ENCODE measurements at places on chromosomes 4 and X.

DNA sequence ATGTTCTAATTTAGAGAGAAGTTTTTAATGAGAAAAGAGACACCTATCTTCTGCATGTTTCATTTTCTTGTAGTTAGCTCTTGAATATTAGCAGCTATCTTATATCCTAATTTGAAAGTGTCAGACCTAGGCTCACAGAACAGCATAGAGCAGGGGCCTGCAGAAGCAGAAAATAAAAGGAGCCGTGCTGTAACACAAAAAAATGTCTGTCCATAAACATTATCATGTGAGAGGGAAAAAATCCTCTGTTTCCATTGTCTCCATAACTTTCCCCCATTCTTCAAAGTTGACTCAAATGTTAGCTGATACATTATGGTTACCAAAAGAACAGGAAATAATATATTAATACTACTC lies 329.2 kb upstream of the EPHA5 start:
- DNase-seq, result no peak

DNA sequence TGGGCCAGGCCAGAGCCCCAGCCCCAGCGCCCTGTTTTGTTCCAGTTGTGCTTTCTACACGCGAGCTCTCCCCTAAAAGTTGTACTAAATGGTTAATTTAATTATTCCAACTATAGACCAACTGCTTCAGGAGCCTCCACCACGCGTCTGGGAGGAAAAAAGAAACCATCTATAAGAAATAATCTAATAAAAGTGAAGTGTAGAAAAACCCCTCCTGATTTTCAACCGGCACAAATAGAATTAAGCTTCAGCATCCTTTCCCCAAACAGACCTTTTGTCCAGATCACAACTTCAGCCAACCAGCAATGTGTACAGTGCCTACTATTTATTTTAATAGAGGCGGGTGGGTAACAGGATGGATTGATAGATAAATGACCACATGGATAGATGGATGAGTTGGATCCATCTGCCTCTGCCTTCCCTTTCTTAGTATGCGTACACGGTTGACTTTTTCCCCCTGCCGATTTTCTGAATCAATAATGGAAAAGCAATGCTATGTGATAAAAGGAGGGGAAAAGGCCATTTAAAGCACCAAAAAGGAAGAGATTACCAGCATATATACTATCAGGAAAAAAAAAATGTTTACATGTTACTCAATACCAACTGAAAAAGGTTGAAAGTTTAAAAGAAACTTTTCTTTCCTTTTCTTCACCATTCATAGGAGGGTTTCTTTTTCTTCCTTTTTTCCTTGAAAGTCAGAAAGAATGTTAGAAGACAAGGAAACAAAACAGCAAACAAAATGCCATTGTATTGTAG lies 3.7 kb upstream of the PHOX2B start:
- DNase-seq, result no peak

GRCh38 chr4:17332478-17332877 lies 179.4 kb downstream of the QDPR start:
- DNase-seq, result no peak

- DNase-seq, result no peak
Observed at GRCh38 chr4:96729641-96730040, 889.7 kb downstream of the PDHA2 start.

DNA sequence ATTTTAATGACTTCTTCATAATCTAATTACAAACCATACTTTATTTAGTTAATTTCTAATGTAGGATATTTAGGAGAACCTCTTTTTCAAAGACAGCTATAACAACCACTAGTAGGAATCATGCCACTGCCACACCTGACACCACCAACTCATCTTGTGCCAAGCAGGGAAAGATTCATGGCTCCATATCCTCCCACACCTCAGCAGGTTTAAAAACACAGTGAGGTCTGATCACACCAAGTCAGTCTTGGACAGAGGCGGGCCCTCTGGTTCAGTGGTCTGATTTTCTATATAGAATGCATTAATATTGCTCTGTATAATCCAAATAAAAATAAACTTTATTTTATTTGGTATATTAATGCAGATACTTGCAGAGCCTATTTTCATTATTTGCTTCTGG lies 227.7 kb upstream of the TTC29 start:
- no peak for DNase-seq

DNA sequence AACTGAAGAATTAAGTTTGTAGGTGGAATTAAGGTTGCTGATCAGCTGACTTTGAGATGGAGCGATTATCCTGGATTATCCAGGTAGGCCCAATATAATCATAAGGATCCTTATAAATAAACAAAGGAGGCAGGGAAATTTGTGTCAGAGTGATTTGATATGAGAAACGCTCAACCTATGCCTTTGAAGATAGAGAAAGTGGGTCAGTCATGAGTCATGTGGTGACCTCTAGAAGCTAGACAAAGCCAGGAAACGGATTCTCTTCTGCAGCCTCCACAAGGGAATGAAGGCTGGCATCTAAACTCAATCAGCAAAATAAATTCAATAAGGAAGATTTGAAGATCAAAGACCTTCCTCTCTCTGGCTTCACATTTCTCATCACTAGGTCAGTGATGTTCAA lies 41.5 kb upstream of the SMIM10 start:
- DNase-seq, result no peak

DNA sequence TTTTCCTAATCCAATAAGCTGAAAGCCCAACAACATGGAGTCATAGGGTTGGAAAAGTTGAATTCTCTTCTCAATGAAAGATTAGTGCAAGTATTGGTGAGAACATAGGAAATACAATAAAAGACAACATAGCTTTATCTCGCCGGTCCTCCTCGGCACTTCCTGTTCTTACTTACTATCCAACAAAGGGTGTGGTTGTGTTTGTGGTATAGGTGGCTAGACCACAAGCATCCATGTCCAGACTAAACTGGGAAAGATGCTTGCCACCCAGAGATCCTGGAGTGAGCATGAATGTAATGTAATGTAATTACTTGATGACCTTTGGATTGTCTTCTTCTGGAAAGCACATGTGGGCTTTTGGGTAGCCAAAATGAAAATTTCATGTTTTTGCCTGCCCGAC lies 223.8 kb downstream of the CPE start:
- no peak for DNase-seq

DNA sequence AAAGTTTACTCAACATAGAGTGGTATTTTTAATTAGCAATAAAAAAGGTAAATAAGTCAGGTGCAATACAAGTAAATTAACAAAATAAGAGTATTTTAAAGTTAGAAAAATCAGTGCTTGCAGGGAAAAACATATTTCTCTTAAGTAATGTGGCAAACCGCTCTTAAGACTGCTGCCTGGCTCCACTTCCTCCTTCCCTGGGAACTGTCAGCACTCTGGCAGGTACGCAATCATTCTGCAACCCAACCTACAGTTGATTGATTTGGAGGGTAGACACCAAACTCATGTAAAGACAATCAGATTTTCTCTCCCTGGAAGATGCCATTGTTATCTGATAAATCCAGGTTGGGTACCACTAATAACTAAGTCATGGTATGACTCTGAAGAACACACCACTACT lies 63.9 kb downstream of the PPP3CA start:
- DNase-seq, result no peak

DNA sequence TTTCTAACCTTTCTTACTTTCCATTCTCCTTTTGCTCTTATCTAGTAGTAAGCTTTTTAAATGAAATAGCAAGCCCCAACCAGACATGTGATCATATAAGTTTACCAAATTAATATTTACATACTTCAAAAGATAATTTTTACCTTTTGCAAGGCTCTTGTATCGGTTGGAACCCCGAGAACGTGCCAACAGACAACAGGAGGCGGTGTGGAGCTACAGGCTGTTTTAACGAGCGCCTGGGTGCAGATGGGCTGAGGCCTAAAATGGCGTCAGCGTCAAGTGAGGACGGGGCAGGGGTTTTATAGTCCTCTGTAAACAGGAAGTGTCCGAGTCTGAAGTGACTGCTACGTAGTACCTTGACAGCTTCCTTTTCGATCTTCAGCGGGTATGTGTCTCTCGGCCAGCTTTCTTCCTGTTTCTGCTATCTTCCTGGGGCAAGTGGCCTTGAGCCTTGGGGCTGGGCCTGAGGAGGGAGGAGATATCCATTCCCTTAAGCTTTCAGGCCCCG lies 342.7 kb downstream of the GALNTL6 start:
- DNase-seq, result no peak

- no peak for DNase-seq
Observed at GRCh38 chr4:128841402-128841801, 31.9 kb downstream of the JADE1 start.

GRCh38 chr4:138438608-138439007 lies 196.5 kb upstream of the SLC7A11 start:
- no peak for DNase-seq

DNA sequence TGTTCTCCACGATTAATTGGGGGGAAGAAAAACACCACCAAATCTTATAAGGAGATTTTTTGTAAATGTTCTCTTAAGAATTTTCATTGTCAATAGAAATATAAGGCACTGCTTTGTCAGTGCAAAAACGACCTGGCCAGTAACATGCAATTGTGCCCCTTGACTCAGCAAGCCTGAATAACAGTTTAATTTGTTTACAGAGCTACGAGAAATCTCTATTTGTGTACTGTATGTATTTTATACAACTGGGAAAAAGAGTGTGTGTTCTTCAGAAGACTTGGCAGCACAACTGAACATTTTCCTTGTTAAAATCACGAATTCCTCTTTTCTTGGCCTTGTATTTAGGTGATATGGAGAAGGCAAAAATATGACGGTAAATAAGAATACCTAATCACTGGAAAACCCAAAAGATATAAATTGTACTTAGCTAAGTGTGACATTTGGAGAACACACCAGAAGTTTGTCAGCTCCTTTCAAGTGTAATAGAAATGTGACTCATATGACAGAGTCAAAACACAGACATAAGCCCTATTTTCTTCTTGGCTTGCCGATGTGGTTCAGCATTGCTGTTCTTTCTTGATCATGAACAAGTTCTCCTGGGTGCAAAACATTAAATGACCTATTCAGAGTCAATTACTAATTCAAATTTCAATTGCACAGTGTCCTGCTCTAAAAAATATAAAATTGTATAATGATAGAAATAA lies 945.0 kb upstream of the INTU start:
- DNase-seq, result no peak

DNA sequence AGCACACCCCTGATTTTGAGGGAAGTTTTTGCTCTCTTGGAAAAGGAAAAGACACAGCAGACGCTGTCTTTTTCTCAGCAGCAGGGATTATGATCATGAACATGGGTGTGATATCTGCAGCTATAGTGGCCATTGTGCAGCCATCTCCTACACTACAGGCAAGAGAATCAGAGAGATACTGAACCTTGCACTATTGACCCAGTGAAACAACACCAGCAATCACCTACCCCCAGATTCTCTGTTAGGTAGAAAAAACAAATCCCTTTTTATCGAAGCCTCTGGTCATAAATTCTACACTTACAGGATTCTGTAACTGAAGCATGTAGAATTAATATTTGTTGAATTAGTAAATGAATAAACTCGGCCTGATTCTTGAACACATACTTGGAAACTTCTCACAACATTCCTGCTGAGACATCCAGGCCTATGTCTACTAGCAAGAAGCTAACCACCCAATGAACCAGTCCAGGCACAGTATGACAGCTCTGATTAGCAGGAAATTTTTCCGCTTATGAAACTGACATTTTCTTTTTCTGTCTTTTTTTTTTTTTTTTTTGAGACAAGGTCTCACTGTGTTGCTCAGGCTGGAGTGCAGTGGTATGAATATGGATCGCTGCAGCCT lies 5.0 kb upstream of the AFAP1 start:
- no peak for DNase-seq

- no peak for DNase-seq
Observed at GRCh38 chr4:57162499-57163019, 52.4 kb upstream of the IGFBP7 start.

DNA sequence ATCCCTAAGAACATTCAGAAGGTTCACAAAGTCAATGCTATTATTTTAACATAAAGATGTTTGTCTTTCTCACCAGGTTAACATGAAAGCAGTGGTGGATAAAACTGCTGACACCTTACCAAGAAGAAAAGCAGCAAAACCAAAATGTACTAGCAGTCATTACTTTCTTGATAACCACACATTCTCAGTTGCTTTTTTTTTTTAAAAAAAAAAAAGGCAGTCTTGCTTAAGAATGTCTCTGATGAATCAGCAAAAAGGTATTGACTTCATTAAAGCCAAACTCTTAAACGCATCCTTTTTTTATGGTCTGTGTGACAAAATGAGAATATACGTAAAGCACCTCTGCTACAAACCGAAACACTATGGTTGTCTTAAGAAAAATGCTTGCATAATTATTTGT lies 31.9 kb downstream of the CDKL2 start:
- DNase-seq, result no peak

DNA sequence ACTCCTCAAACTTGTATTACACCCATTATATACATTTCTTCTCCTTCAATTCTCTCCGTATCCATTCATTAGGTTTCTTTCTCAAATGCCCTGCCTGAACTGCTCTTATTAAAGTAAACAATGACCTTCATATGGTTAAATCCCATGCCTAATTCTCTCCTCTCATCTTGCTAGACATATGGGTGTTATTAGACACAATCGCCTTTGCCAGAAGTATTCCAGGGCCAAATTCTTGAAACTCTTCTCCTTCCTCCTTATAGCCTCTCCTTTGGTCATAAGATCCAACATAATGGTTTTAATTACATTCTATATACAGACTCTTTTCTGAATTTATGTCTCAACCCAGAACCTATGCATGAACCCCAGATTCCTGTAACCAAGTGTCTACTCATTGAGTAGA lies 4.8 kb downstream of the ANXA10 start:
- no peak for DNase-seq

GRCh38 chr4:182231080-182231479 lies 12.1 kb upstream of the TENM3 start:
- no peak for DNase-seq

- DNase-seq, result no peak
Observed at GRCh38 chr4:108783665-108784463, 21.0 kb upstream of the ETNPPL start.

DNA sequence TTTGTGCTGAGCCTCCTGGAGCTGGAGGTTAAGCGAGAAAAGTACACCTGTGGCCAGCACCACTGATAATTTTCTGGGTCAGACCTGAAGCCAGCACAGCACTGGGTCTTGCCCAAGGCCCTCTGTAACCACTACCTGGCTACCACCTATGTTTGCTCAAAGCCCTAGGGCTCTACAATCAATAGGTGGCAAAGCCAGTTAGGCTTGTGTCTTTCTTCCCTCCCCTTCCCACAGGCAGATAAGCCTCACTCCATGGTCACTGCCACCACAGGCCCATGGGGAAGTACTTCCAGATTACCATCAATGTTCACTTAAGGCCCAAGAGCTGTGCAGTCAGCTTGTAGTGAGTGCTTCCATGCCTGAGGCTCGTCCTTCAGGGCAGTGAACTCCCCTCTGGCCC lies 35.2 kb upstream of the ARMCX4 start:
- no peak for DNase-seq

- no peak for DNase-seq
Observed at GRCh38 chrX:40094041-40094899, 3.5 kb downstream of the BCOR start.

- DNase-seq, result peak; percentile 88
Observed at GRCh38 chrX:115968436-115969252, 201.9 kb upstream of the AGTR2 start.

- no peak for DNase-seq
Observed at GRCh38 chr4:35689870-35690269, 554.4 kb downstream of the ARAP2 start.

GRCh38 chr4:121272526-121272925 lies 108.3 kb downstream of the QRFPR start:
- no peak for DNase-seq

- no peak for DNase-seq
Observed at GRCh38 chrX:2707334-2707760, 16.3 kb downstream of the CD99 start.

- peak; percentile 49 for DNase-seq
Observed at GRCh38 chr4:149999485-150000074, 78.7 kb upstream of the DCLK2 start.

GRCh38 chrX:41116948-41117347 lies 31.7 kb downstream of the USP9X start:
- DNase-seq, result no peak

- DNase-seq, result no peak
Observed at GRCh38 chr4:64192731-64193412, 216.4 kb downstream of the TECRL start.

Measured in NCI-H2171 treated with DMSO at 0.1 percent for 48 hours (cell line).